ENCODE measurements at places on chromosomes 3 and 15.

DNA sequence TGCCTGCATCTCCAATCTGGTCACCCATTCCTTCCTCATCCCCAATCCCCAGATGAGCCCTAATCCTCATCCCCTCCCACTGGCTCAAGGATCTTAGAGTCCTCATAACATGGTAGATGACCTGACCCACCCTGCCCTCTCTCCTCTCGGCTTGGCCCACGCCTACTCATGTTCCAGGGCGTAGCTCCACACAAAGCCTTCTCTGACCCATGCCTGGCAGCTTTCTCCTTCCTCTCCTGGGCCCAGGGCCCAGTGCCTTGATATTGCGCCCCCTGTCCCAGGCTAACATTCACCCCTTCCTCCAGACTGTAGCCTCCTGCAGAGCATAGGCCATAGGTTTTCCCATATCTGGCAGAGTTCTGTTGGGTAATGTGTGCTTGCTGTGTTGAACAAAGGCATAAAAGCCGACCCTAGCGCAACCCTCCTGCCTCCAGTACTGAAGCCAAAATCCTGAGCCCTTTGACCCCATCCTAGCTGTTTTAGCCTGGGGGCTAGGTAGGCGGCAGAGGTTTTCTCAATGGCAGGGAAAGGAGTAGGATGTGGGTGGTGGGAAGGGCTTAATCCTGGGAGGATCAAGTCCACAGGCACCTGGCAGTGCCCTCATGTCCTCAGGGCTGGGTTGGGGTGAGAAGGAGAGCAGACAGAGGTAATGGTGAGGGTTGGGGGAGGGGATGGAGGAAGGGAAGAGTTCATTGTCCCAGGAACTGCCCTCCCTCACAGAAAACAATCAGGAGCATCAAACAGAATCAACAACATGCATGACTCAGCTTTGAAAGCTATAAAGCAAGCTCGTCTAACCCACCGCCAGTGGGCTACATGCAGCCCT, 35.5 kb downstream of the MESD start:
- H3K36me3 ChIP-seq = peaks cover 23% of the 10 kb centered on the region
- no peak overlapping the region for H3K4me3 ChIP-seq
- H3K27me3 ChIP-seq = no peaks in the 10 kb centered on the region
- peaks cover 16% of the 10 kb centered on the region for H3K4me1 ChIP-seq

DNA sequence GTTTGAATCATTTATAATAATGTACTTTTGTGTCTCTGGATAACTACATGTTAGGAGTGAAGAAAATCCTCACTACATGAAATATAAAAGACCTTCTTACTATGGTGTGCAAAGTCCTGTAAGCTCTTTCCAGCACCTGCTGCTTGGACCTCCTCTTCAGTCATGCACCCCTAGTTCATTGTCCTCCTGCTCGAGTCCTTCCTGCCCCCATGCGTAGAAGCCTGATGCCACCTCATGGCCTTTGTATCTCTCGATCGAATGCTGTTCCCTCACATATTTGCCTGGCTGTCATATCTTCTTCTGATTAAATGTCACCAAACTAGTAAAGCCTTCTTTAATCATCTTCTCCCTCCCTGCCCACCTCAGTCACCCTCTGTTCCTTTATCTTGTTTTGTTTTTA, 49.9 kb upstream of the SUCLG2 start:
- no peaks in the 10 kb centered on the region for H3K4me1 ChIP-seq
- H3K27me3 ChIP-seq = no peaks in the 10 kb centered on the region
- H3K27ac ChIP-seq = no peak overlapping the region
- DNase-seq = peak; percentile 9
- no peak overlapping the region for H3K4me3 ChIP-seq
- no peaks in the 10 kb centered on the region for H3K36me3 ChIP-seq

DNA sequence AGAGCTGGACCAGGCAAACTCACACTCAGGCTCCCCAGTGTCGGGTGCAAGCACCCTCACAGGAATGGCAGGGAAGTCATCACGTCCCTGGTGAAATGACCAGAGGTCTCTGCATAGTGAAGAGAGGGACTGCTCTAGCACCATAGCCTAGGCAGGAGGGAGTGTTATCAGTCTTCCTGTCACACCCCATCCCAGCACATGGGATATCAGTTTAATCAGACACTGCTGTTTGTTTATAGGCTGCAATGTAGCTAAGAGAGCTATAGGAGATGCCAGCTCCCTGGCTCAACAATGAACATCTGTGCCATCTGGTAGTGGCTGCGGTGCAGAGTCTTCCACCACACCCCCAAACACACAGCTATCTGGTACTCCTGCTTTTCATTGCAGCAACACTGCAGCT, 776.6 kb downstream of the ZNF385D start:
- H3K27ac ChIP-seq = no peak overlapping the region
- no peak for DNase-seq
- H3K4me1 ChIP-seq = no peaks in the 10 kb centered on the region
- H3K36me3 ChIP-seq = no peaks in the 10 kb centered on the region

- H3K36me3 ChIP-seq = peaks cover 10% of the 10 kb centered on the region
- no peak overlapping the region for H3K27ac ChIP-seq
- no peaks in the 10 kb centered on the region for H3K27me3 ChIP-seq
- DNase-seq = no peak
- H3K4me3 ChIP-seq = no peak overlapping the region
Measured at GRCh38 chr15:89110060-89110459, 21.8 kb downstream of the ABHD2 start.

- H3K4me3 ChIP-seq = no peak overlapping the region
- no peaks in the 10 kb centered on the region for H3K27me3 ChIP-seq
- no peaks in the 10 kb centered on the region for H3K4me1 ChIP-seq
- DNase-seq = no peak
- no peak overlapping the region for H3K27ac ChIP-seq
- H3K36me3 ChIP-seq = no peaks in the 10 kb centered on the region
Measured at GRCh38 chr3:145188079-145188770, 972.8 kb downstream of the PLOD2 start.

GRCh38 chr3:187027531-187028278, 97.4 kb downstream of the ST6GAL1 start:
- peak overlapping the region; percentile 84 for H3K4me3 ChIP-seq
- DNase-seq = peak; percentile 71
- H3K27ac ChIP-seq = peak overlapping the region; percentile 96
- no peaks in the 10 kb centered on the region for H3K27me3 ChIP-seq
- peaks cover 53% of the 10 kb centered on the region for H3K36me3 ChIP-seq

DNA sequence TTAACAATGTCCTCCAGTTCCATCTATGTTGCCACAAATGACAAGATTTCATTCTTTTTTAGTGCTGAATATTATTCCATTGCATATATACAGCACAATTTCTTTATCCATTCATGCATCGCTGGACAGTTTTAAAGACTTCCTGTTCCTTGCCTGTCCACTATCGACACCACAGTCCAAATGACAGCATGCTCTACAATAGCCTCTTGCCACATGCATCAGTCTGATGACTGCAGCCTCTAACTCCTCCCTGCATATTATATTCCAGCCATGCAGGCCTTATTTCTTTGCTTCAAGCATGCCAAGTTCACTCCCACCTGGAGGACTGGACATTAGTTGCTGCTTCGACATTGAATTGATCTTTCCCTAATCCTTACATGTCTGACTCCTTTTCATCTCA, 306.2 kb downstream of the FOXP1 start:
- H3K36me3 ChIP-seq = peaks cover 6% of the 10 kb centered on the region

DNA sequence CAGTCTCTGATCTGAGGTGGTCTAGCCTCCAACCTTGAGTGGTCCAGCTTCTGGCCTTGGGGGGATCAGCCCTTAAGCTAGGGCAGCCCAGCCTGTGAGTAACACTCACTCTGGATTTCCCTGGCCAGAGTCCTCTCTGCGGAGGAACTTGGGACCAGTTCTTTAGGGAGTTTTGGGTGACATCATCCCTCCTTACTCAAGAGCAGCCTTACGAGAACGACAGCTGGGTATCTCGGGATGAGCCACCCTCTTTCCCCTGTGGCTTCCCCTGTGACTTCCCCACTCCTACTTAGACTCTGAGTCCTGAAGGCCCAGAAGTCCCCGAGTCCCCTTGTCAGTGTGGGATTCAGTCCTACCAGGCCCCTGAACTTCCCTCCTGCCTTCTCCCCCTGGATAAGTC, 10.2 kb upstream of the PLXND1 start:
- H3K27ac ChIP-seq = no peak overlapping the region
- no peak overlapping the region for H3K4me3 ChIP-seq
- H3K4me1 ChIP-seq = peaks cover 7% of the 10 kb centered on the region
- no peaks in the 10 kb centered on the region for H3K36me3 ChIP-seq
- no peak for DNase-seq

- no peaks in the 10 kb centered on the region for H3K4me1 ChIP-seq
- DNase-seq = no peak
- no peak overlapping the region for H3K4me3 ChIP-seq
- no peaks in the 10 kb centered on the region for H3K36me3 ChIP-seq
- no peaks in the 10 kb centered on the region for H3K27me3 ChIP-seq
Measured at GRCh38 chr3:90128391-90128790, 1021.0 kb downstream of the EPHA3 start.

DNA sequence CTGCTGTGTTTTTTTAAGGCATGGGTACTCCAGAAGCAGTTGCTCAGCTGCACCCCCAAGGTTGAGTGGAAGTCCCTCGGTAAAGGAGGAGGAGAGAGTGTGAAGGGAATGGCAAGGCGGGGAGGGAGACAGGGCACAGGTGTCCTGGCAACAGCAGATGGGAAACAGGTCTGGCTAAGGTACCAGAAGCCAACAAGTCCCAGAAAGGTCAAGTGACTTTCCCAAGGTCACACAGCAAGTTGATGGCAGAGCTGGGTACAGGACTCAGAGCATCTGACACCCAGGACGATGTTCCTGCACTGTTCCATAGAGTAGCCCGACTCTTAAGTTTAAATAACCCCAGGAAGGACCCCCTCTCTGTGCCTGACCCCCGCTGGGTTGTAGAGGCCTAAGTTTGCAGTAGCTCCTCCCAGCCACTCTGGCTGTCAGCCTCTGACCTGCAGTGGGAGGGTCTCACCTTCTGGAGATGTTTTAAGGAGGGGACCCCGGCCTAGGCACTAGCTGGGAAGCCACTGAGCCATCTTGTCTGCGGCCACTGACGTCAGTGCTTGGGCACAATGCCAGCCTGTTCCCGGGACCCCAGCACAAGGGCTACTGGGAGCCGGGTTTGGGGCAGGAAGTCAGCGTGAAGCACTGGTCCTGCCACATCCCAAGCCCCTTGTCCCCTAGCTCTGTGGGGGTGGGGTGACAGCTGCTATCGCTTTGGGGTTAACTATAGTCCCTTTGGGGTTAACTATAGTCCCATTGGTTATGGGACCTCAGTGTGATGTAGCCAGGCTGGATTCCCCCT, 10.5 kb downstream of the CSK start:
- H3K4me3 ChIP-seq = peak overlapping the region; percentile 6
- DNase-seq = peak; percentile 38
- H3K27me3 ChIP-seq = no peaks in the 10 kb centered on the region
- H3K27ac ChIP-seq = peak overlapping the region; percentile 99

GRCh38 chr15:32649342-32649741, 7.8 kb downstream of the SCG5 start:
- no peaks in the 10 kb centered on the region for H3K4me1 ChIP-seq
- H3K36me3 ChIP-seq = peaks cover 3% of the 10 kb centered on the region
- H3K4me3 ChIP-seq = no peak overlapping the region

DNA sequence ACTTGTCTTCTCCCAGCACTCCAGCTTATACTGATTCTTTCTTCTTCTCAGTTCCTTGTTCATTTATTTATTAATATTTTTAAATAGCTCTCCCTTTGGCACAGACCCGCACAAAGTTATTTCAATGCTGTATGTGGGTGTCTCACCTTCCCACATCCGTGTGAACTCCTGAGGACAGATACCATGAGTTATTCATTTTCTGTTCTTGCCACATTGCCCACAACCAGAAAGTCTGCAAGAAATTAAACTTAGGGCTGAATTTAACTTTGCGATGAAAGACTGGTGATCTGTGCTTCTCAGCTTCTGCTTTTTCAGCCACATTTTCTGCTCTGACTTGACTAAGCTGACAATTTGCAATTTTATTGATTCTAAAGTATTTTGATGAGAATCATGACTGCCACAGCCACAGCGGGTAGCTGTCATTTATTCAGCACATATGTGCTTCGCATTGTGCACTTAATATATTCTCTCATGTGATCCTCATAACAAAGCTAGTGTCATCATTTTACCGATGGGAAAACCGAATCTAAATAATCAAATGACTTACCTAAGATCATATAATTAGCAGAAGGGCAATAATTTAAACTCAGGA, 569.8 kb downstream of the EDEM1 start:
- no peak overlapping the region for H3K27ac ChIP-seq
- no peaks in the 10 kb centered on the region for H3K36me3 ChIP-seq
- no peaks in the 10 kb centered on the region for H3K27me3 ChIP-seq
- DNase-seq = no peak

- DNase-seq = no peak
- peaks cover 3% of the 10 kb centered on the region for H3K27me3 ChIP-seq
- H3K4me3 ChIP-seq = no peak overlapping the region
Measured at GRCh38 chr15:81880314-81880713, 165.5 kb downstream of the MEX3B start.

DNA sequence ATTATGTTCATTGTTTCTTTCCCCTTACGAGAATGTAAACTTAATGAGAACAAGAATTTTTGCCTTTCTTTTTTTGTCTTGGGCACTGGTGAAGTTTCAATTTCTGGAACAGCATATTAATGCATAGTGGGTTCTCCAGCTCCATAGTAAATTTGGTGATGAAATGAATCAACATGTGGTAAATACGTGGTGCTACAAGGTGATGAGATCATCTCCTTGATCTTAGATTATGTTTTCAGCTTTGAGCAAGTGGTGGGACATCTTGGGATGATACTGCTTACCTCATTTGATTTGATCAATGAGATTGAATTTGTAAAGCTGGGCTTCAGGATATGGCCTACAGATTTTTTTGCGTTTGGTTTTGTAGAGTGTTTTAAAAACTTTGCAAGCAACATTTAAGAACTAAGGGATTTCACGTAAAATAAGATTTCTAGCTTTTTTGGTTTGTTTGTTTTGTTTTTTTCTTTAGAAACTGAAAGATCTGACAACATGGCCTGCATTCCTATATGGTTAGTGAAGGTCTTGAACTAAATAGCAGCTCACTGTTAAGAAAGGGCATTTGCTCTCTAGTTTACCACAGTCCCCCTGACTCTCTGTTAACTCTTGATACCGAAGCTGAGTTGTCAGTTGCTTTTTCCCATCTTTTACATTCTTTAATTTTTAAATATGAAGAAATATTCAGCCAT, 45.6 kb downstream of the FNDC3B start:
- H3K36me3 ChIP-seq = no peaks in the 10 kb centered on the region
- H3K4me1 ChIP-seq = peaks cover 31% of the 10 kb centered on the region
- H3K4me3 ChIP-seq = no peak overlapping the region
- no peak overlapping the region for H3K27ac ChIP-seq
- no peaks in the 10 kb centered on the region for H3K27me3 ChIP-seq

GRCh38 chr3:190811775-190812480, 50.6 kb downstream of the GMNC start:
- DNase-seq = no peak
- no peaks in the 10 kb centered on the region for H3K27me3 ChIP-seq
- no peaks in the 10 kb centered on the region for H3K4me1 ChIP-seq
- no peak overlapping the region for H3K4me3 ChIP-seq
- H3K36me3 ChIP-seq = no peaks in the 10 kb centered on the region
- no peak overlapping the region for H3K27ac ChIP-seq

- no peak for DNase-seq
- H3K4me3 ChIP-seq = no peak overlapping the region
- H3K27me3 ChIP-seq = no peaks in the 10 kb centered on the region
Measured at GRCh38 chr3:148408667-148409066, 289.0 kb upstream of the AGTR1 start.

All from activated CD4-positive, alpha-beta memory T cell treated with anti-CD3 and anti-CD28 coated beads for 36 hours (primary cell).